ENCODE measurements at places on chromosomes 2 and 18.

- DNase-seq: peak; percentile 54
Measured at GRCh38 chr2:40243581-40244187, 208.2 kb downstream of the SLC8A1 start.

GRCh38 chr18:69936191-69936558 is 11.5 kb downstream of the CD226 start:
- DNase-seq: no peak

DNA sequence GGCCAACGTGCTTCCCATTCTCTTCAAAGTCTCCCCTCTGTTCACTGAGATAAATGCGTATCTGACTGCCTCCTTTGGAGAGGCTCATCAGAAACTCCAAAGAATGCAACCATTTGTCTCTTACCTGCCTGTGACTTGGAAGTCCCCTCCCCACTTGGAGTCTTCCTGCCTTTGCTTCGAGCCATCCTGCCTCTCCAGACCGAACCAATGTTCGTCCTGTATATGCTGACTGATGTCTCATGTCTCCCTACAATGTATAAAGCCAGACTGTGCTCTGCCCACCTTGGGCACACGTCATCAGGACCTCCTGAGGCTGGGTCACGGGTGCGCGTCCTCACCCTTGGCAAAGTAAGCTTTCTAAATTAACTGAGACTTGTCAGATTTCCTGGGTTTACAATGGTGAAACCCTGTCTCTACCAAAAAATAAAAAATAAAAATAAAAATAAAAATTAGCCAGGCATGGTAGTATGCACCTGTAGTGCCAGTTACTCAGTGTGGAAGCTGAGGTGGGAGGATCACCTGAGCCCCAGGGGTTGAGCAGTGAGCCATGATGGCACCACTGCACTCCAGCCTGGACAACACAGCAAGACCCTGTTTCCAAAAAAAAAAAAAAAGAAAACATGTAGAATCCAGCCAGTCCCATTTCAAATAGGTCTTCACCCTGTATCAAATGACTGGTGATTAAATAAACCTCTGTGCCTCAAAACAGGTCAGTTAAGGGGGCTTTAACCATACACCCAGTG is 29.0 kb downstream of the HDLBP start:
- DNase-seq: no peak

DNA sequence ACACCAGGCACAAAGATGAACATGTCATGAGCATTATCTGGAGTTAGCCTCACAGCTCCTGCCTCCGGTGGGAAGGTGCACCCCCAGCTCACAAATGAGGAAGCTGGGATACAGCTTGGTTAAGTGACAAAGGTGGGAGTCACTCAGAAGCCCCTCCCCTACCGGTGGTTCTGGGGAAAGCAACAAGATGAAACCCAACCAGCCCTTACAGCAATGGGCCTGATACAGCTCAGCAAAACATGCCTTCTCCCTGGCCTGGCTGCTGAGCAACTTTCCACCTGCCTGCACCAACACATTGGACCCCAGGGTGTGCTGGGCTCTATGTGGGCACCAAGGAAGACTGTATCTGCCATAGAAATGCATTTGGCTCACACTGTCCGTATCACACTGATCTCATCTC is 113.2 kb downstream of the GYPC start:
- no peak for DNase-seq
